Activated B cell treated with CpG ODN at 0.5 μM for 24 hours (primary cell): ENCODE measurements at places on chromosomes 11 and 22. TPM values are rescaled to one million over a fixed set of nuclear protein-coding genes. Genes with fewer than 3 reads are reported as not detected.

MS4A7 gene
- total RNA-seq, result 43.1 and 51.1 TPM in 2 replicates

- DNase-seq, result no peak
Observed at GRCh38 chr22:36982136-36982535, 37.1 kb downstream of the TST start.

- DNase-seq, result no peak
Observed at GRCh38 chr11:78742430-78742829, 167.8 kb upstream of the NARS2 start.

- no peak for DNase-seq
Observed at GRCh38 chr11:45385844-45386243, 99.7 kb upstream of the SYT13 start.
